ENCODE measurements at places on chromosomes 12 and 14. TPM values are rescaled to one million over a fixed set of nuclear protein-coding genes. Genes with fewer than 3 reads are reported as not detected.

The HHIPL1 gene
- 5.3 TPM for total RNA-seq

The CMKLR1 gene
- total RNA-seq = 1.2 TPM

The PRH2 gene
- total RNA-seq = not detected

- DNase-seq = no peak
Measured at GRCh38 chr12:49920241-49920914, 16.7 kb upstream of the FAIM2 start.

DNA sequence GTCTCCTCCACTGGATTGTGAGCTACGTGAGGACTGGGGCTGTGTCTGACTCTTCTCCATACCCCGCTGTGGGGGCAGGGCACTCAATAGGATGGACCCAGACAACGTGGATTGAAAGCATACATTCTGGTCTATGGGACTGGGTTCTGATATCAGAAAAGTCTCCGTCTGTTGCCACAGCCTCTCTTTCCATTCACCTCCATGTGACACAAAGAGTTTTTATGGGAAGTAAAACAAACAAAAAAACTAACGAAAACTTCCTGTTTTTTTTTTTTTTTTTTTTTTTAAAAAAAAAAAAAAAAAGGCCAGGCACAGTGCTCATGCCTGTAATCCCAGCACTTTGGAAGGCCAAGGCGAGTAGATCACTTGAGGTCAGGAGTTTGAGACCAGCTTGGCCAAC, 44.7 kb downstream of the SLC8A3 start:
- no peak for DNase-seq

GRCh38 chr12:42382013-42382696, 56.2 kb downstream of the PPHLN1 start:
- DNase-seq = no peak

- no peak for DNase-seq
Measured at GRCh38 chr12:92462527-92462926, 240.3 kb upstream of the PLEKHG7 start.

DNA sequence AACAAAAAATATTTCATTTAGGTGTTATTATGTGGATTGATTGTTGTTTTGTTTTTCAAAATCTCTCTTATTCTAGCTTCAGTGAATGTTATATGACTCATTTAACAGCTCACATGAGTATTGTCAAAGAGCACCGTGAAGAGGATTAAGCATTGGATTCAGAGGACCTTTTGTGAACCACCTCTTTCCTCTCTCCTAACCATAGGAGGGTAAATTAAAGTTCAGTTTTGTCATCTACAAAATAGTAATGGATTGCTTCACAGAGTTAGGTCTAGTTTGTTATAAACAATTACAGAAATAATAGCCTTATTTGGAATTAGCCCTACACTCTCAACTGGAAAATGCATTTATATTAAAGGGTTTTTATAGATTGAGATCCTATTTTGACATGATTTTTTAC, 962 bp upstream of the KERA start:
- DNase-seq = no peak

GRCh38 chr12:104464899-104465298, 8.2 kb downstream of the CHST11 start:
- DNase-seq = no peak

- DNase-seq = no peak
Measured at GRCh38 chr14:99792551-99793212, 531 bp upstream of the EML1 start.

Data from frontal cortex (tissue), 4 donors.